Stimulated activated CD4-positive, alpha-beta T cell treated with anti-CD3 and anti-CD28 coated beads, Interleukin-1b, Interleukin-23, amount 100 ng/mL, for 4 hours (primary cell): ENCODE measurements at places on chromosomes 11 and 22.

DNA sequence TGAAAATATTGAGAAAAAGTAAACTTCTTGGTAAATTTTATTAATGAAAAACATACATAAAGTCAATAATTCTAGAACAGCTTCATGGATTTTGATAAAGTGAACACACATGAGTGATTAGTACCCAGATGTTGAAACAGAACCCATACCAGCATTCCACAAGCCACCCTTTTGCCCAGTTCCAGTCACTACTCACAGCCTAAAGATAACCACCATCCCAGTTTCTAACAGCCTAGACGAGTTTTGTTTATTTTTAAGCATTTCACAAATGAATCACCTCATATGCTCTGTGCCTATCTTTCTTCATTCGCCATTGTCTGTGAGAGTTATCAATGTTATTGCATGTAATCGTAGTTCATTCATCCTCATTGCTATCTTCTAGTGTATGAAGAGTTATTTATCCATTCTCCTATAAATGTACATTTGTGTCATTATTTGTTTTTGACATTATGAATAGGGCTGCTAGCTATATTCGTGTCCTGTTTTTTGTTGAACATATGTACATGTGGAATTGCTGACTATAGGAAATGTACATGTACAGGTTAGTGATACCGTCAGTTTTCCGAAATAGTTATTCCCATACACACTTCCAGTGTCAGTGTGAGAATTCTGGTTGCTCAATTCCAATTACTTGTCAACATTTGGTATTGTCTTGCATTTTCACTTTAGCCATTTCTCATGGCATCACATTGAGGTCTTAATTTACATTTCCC, 44.5 kb upstream of the TEAD1 start:
- no peak for DNase-seq

DNA sequence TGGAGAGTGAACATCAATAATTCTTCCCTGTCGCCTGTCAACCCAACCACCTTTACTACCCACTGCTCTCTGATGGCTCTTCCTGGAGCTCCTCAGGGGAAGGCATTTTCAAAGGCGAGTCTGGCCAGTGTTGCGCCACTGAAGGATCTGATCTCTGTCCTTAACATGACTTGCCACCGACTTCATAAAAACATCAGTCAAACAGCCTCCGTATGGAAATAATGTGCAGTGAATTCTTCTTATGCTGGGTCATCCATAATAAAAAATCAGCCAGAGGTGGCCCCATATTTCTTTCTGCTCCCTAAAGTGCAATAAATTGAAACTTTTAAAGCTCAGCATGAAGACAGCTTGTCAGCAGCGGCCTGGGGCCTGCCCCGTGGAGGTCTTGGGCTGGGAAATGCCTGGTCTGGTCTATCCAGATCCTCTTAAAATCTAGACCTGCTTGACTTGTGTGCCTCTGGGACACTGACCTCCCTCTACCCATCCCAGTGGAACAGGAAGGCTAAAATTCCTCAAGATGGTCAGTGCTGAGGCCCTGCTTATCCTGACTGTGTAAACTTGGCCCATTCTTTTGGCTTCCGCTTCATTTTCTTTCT, 199.5 kb downstream of the MYO18B start:
- DNase-seq, result no peak

- no peak for DNase-seq
These were observed 102.0 kb downstream of the INSC start for GRCh38 chr11:15216678-15217077.

DNA sequence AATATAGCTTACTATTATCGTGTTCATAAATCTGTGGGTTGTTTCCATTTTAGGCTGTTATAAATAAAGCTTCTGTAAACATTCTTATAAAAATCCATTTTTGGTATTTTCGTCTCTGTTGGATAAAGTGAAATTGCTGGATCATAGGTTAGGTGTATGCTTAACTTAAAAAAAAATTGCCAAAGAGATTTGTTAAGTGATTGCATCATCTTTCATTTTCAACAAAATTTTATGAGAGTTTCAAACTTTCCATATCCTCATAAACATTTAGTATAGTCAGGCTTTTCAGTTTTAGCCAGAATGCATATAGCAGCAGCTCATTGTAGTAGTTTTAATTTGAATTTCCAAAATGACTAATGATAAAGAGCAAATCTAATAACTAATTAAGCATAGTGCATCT, 146.7 kb upstream of the CNTN5 start:
- no peak for DNase-seq

DNA sequence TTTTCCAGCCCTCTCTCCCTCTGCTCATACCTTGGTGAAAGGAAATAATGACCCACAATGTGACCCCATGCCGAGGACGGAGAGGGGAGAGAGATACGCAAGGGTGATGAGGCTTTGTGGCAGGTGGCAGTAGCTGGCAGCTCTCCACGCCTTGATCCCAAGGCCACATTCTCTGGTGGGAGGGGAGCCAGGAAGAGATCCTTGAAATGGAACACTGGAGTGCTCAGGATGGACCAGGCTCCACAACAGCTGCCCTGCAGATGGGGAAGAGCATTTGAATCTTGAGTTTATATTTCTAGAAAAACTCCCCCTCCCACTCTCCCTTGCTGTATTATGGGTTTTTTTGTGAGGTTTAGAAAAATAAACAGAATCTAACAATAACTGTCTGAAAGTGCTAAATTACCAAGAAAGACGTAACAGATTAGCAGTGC, 61.6 kb upstream of the CDON start:
- DNase-seq, result no peak

DNA sequence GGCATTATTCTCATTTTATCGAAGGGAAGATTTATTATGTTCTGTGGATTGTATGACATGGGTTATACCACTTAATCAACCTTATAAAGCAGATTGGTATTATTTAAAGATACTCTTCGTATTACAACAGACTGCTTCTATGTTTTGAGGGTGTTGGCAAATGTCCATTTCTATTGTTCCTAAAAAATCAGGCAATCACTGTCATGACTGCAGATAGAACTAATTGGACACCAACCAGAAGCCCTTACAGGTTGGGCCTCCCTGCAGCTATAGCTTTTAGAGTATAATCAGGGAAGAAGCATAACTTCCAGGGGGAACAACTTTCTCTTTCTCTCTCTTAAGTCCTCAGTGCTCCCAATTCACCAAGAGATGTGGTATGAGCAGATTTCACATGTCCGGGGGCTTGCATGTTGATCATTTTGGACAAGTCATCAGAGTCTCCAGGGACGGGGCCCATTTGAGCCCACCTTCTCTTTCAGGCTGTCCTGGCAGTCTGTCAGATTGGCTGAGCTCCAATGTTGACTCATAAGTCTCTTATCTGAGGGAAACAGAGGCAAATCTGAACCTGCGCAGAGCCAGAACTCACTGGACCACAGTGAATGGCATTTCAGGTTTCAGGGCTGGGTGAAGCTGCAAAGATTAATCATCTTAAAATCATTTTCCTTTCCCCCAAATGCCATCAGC, 264.0 kb upstream of the CCDC90B start:
- no peak for DNase-seq

- DNase-seq, result peak; percentile 30
These were observed 1.6 kb downstream of the NR1H3 start for GRCh38 chr11:47259232-47259977.

DNA sequence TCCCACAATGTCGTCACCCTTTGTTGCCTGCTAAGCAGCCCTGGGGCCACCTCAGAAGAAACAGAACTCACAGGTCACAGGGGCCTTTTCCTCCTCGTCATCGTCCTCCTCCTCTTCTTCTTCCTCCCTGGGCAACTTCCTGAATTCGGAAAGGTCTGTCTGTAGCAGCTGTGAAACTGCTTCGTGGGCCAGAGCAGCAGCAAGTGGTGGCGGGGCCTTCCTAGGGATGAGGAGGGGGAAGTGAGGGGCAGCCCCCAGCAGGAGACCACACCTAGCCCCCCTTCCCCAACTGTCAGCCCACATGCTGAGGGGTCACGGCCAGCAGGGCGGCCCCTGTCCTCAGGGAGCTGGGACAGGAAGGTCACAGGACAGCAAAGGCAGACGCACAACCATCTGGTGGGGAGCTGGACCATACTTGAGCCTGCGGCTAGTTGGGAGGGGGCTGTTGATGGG, 13.2 kb downstream of the PPM1F start:
- DNase-seq, result no peak

DNA sequence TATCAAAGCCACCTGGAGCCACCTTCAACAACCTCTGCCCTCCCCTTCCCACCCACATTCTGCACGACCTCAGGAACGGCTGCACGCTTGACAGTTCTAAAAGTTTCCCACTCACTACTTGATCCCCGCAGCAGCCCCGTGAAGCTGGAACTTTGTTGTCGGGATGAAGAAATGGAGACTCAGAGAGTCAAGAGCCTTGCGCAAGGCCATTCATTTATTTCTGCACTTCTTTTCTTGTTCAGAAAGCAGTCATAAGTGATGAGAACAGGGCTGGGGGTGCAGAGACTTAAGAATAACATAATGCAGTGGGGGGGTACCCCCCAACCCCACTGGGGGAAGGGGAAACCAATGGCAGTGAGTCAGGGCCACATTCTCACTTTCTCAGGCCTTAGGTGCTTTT, 2.2 kb upstream of the ZFTA start:
- no peak for DNase-seq

- no peak for DNase-seq
These were observed 11.8 kb downstream of the MUC2 start for GRCh38 chr11:1086171-1087102.

DNA sequence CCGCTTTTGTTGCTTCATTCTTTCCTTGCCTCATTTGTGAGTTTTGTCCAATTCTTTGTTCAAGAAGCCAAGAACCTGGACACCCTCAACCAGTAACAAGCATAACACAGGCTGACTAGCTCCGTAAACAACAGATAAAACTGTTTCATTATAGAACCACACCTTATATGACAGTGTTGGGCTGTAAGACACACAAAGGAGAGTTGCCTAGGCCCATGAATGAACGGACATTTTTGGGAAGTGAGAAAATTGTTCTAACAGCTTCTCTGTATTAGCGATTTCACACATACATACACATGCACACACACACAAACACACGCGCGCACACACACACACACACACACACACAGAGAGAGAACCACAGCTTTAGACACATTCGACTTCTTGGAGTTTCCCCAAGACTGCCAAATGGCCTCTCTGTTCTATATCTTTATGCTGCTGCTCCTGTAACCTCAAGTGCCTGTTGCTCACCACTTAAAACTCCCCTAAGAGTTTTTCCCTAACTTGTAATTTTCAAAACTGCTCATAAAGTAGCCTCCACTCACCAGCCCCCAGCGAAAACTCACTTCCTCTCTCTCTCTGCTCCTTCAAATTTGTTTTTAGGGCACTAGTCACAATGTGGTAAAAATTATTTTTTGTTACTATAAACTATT, 35.9 kb downstream of the CTSC start:
- DNase-seq, result no peak

GRCh38 chr22:24029304-24029703, 18.2 kb downstream of the CABIN1 start:
- DNase-seq, result no peak

GRCh38 chr22:43345761-43346301, 2.7 kb upstream of the SCUBE1 start:
- no peak for DNase-seq
